ENCODE measurements at places on chromosomes 4 and X. TPM values are rescaled to one million over a fixed set of nuclear protein-coding genes. Genes with fewer than 3 reads are reported as not detected.
A peak's percentile ranks its signal among the peaks of the same experiment; 100 is the strongest.

GRCh38 chr4:15847746-15848145 lies 69.6 kb downstream of the CD38 start:
- no peak for DNase-seq

GRCh38 chrX:116317409-116317808 lies 119.0 kb upstream of the SLC6A14 start:
- DNase-seq = no peak

DNA sequence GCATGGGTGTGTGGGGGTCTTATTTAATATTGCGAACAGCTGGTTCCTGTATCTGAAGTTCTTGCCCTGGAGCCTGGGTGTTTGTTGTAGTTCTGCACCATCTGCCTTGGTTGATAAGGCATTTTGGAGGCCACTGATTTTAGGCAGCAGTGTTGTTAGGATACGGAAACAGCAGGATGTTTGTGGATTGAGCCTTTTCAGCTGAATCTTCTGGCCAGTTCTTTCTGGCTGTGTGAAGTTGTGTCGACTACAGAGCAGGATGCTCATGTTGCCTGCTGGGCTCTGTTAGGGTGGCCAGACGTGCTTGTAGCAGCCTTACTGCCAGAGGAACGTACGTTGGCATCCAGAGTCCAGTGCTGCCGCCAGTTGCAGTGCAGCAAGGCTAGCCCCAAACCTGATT lies 134.2 kb downstream of the PTTG2 start:
- DNase-seq = no peak

DNA sequence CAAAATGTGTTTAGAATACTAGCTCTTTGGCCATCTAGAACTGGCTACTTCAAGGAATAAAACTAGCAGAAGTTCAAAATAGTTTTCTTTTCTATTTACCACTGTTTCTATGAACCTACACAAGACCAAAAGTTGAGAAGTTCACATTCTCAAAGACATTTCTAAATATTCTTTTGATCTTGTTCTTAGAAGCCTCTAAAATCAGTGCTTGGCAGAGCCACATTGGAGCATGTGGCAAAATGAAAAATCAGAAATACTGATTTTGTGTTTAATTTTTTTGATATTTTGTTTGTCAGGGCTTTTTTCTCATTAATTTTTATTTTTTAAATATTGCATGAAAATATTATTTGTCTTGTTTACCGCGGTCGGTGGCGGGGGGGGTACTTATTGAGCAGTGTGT lies 853.8 kb upstream of the INTU start:
- DNase-seq = no peak

SPATA18 gene
- total RNA-seq = not detected

GRCh38 chr4:130542953-130543352 lies 1447.0 kb downstream of the C4orf33 start:
- DNase-seq = no peak

DNA sequence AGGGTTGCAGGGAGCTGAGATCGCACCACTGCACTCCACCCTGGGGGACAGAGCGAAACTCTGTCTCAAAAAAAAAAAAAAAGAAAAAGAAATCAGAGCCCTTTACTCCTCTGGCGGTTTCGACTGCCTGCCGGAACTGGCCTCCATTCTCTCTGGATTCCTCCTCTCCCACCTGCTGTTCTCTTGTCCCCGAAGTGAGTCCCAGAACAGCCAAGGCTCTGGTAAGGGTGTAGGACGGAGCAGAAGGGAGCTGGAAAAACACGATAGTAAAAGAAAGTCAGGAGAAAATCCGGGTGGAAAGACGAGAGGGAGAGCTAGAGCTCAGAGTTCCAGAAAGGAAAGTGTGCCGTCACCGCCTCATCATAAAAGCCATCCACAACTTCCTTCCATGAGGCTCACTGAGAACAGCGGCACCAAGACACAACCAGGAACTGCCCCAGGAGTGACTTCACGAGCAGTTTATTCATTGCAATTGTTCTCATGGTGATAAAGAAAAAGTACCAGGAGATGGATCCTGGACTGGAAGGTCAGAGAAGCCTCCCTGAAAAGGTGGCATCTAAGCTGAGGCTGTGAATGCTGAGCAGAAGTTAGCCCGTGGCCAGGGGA lies 12.3 kb downstream of the TLR3 start:
- DNase-seq = no peak

DNA sequence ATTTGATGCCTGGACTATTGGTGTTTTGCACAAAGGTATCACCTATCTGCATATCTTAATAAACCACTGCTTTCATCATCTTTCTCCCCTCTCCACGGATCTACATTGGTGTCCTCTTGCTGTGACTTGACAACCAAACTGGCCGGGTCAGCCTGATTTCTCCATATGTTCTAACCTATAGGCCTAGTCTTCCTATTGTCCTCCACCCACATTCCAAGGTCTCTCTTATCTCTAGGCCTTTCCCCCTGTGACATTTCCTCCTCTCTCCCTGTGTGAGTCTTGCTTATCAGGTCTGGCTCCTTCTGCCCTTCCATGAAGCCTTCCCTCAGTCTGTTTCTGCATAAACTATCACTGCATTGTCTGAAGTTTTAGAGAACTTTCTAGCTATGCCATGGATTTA lies 33.7 kb downstream of the ARHGAP24 start:
- no peak for DNase-seq

- DNase-seq = no peak
Measured at GRCh38 chrX:27608671-27609070, 18.5 kb downstream of the DCAF8L2 start.

DNA sequence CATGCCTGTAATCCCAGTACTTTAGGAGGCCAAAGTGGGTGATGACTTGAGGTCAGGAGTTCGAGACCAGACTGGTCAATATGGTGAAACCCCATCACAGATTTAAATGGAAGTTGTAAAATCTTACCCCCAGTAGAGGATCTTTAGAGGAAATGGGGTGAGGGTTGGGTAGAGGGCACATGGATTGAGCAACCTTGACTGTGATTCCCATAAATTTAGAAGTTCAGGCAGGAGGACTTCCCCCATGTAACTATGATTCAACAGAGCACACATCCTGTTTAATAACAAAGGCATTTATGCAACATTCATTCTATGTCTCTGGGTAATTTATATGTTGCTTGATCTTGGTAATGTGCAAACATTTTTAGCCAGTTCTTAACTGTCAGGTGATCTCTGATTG lies 143.1 kb downstream of the RBM47 start:
- DNase-seq = no peak

DNA sequence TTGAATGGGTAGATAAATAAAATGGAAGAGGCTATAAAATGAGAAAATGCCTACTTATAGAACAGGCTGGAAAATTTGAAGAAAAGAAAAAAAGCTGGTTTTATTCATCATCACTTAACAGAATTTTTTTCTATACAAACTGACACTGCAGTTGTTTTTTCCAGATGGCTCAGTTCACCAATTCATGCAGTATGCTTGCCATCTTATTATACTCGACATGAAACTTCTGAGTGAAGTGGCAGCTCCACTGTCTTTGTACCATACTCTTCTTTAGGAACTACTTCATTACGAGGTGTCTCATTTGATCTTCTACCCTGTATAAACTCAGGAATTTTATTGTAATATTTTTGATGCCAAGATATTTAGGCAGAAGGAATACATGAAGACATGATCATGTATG lies 153.0 kb downstream of the KDM6A start:
- no peak for DNase-seq

GRCh38 chr4:87365348-87365747 lies 25.6 kb downstream of the HSD17B11 start:
- no peak for DNase-seq

- no peak for DNase-seq
Measured at GRCh38 chr4:10079256-10079655, 37.3 kb downstream of the WDR1 start.

GRCh38 chrX:133437356-133437755 lies 22.1 kb upstream of the GPC4 start:
- DNase-seq = no peak

GAGE12J gene
- not detected for total RNA-seq

GRCh38 chr4:173752610-173753230 lies 222.7 kb upstream of the HAND2 start:
- peak; percentile 17 for DNase-seq

DNA sequence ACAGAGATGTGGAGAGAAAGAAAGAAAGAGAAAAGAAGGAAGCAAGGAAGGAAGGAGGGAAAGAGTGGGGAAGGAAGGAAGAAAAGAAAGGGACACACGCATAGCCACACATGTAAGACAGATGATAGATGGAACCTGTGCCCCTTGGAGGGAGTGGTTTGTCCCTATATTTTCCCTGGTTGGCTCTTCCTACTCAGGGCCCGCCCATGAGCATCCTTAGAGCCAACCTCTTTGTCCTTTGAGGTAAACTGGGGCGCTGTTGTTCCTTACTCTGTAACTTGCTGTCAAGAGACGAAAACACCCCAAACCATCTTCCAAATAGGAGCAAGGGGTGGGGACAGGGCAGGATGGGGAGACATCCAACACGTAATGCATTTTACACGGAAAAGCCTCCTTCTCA lies 220.9 kb downstream of the MAML3 start:
- DNase-seq = no peak

SCD5 gene
- 9.0 TPM for total RNA-seq

DNA sequence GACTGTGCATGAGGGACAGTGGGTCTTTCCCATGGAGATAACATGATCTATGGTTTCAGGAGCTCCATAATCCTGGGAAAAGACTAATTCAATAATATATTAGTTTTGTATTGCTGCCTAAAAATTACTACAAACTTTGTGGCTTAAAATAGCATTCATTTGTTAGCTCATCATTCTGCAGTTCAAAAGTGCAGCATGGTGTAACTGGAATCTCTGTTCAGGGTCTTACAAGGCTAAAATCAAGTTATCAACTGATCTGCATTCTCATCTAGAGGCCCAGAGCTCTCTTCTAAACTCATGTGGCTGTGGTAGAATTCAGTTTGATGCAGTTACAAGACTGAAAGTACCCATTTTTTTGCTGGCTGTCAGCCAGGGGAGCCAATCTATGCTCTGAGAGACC lies 66.7 kb downstream of the LHFPL1 start:
- DNase-seq = no peak

- no peak for DNase-seq
Measured at GRCh38 chrX:10395179-10395578, 225.2 kb downstream of the MID1 start.

DNA sequence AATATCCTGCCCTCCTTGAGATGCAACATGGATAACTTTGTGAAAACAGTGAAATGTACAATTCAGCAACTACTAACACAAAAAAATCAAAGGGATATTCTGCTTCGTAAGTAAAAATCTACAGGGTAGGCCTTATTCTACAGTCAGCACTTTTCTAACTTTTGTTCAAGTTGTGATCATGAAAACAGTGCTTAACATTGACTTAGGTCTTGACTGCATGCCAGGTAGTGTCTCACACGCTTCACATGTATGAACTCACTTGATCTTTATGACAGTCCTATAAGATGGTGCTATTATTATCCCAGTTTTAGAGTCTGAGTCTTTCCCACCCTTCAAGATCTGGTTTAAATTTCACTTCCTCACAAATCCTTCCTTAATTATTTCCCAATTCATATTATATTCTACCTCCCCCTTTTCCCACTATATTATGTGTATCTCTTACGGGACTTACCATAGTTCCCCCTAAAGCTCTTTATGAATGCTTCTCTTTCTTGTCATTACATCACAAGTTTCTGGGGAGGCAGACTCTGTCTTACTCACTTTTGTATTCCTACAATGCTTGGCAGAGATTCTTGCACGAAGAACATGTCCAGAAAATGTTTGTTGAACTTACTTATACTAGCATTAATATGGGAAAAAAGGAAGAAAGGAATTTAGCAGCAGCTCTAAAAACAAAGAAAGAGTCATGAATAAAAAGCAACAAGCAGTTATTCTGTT lies 179.8 kb downstream of the SCFD2 start:
- no peak for DNase-seq

- DNase-seq = no peak
Measured at GRCh38 chr4:27357283-27357682, 496.6 kb downstream of the STIM2 start.

PRAF2 gene
- total RNA-seq = 24.8 TPM

DNA sequence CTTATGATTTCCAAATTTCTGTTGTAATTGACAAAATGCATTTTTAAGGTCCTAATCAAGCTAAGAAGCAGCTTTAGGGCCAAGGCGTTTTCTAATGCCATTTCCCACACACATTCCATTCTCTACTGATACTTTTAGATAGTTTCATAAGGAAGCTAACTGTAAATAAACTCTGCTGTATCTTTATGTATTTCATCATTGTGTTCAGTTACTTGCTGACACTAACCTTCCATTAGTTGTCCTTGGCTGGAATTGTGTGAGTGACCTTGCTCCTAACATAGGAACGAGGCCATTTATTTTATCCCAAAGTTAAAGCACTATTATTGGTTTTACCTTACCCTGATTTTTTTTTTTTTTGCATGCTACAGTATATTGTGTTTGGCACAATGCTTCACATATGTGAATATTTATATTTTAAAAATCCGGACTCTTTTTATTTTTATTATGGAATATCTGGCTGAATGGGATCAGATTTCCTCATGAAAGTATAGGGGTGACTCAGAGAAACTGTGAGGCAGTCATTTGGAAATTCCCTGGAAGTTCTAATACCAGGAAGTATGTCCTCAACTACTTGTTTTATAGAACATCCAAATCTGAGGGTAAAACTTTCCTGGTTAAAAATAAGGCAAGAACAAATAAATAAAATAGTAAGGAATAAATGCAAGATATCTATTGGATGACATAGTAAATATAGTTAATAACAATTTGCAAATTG lies 62.7 kb upstream of the SORBS2 start:
- DNase-seq = no peak

ARHGAP6 gene
- 1.8 TPM for total RNA-seq

CYBB gene
- total RNA-seq = 25.6 TPM

GRCh38 chr4:111988514-111988913 lies 156.7 kb upstream of the FAM241A start:
- no peak for DNase-seq

GRCh38 chrX:123797543-123798447 lies 62.1 kb upstream of the XIAP start:
- DNase-seq = no peak
